ENCODE measurements at places on chromosomes 6 and 20. TPM values are rescaled to one million over a fixed set of nuclear protein-coding genes. Genes with fewer than 3 reads are reported as not detected.

- no peak for DNase-seq
- no peaks in the 10 kb centered on the region for H3K36me3 ChIP-seq
- H3K27ac ChIP-seq, result no peak overlapping the region
- H3K27me3 ChIP-seq, result no peaks in the 10 kb centered on the region
Measured at GRCh38 chr20:22404419-22405170, 179.8 kb downstream of the FOXA2 start.

Gene HLA-DOB
- total RNA-seq, result 6.1 TPM

GRCh38 chr6:140858381-140858971 lies 1274.2 kb upstream of the GJE1 start:
- H3K36me3 ChIP-seq, result no peaks in the 10 kb centered on the region
- H3K27me3 ChIP-seq, result no peaks in the 10 kb centered on the region
- H3K27ac ChIP-seq, result no peak overlapping the region

Gene TCP11
- 0.50 TPM for total RNA-seq

- no peak for DNase-seq
- no peaks in the 10 kb centered on the region for H3K4me1 ChIP-seq
- no peaks in the 10 kb centered on the region for H3K27me3 ChIP-seq
- no peak overlapping the region for H3K4me3 ChIP-seq
- H3K36me3 ChIP-seq, result no peaks in the 10 kb centered on the region
Measured at GRCh38 chr6:133467982-133468380, 226.8 kb downstream of the EYA4 start.

DNA sequence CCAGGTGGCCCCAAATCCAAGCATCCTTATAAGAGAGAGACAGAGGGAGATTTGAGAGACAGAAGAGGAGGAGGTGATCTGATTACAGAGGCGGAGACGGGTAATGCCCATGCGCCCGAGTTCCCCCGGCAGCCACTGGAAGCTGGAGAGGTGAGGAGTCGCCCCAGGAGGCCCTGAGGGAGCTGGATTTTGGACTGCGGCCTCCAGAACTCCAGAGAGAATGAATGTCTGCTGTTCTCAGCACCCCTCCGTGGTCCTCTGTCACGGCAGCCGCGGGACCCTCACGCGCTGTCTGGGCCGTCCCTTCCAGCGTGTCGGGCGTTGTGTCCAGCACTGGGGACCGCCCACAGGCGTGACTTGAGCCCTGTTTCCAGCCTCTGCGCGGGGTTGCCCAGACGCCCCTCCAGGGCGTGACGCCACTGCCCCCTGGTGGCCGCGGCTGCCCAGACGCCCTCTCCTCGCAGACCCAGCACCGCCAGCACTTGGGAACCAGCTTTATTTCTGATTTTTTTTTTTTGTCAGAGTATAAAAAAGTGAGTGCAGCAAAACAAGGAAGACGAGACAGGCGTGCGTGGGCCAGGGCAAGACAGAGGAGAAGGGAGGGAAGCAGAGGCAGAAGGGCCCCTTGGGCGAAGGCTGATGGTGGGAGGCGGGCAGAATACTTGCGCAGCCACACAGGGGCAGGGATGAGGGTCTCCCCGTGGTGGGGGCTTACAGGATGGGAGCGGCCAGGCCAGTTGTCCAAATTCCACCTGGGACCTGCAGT lies 4.1 kb upstream of the ZNF512B start:
- peak overlapping the region; percentile 16 for H3K4me3 ChIP-seq
- no peaks in the 10 kb centered on the region for H3K27me3 ChIP-seq
- DNase-seq, result peak; percentile 95
- no peaks in the 10 kb centered on the region for H3K4me1 ChIP-seq
- H3K27ac ChIP-seq, result no peak overlapping the region
- H3K36me3 ChIP-seq, result peaks cover 3% of the 10 kb centered on the region

Gene SPTLC3
- 65.9 TPM for total RNA-seq

GRCh38 chr6:4308364-4308763 lies 173.0 kb upstream of the ECI2 start:
- no peaks in the 10 kb centered on the region for H3K36me3 ChIP-seq
- DNase-seq, result no peak
- H3K27ac ChIP-seq, result no peak overlapping the region
- H3K27me3 ChIP-seq, result no peaks in the 10 kb centered on the region

Gene RCAN2
- total RNA-seq, result 25.7 TPM

DNA sequence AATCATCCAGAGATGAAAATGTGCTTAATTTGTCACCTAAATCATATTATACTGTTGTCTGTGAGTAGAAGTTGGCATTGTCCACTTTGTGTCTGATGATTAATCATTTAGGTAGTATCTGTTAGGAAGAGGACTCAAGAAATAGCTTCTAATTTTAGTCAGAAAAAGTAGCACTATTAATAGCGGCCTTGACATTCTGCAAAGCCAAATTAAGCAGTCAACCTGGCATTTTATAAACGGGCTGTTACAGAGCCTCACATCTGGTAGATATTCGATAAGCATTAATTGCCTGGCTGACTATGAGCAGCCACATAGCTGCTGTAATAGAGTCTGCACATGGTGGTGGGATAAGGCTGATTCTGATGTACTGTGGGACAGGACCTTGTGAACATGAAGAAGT lies 99.5 kb downstream of the KLHL32 start:
- H3K36me3 ChIP-seq, result no peaks in the 10 kb centered on the region
- H3K4me1 ChIP-seq, result no peaks in the 10 kb centered on the region
- H3K27ac ChIP-seq, result no peak overlapping the region
- no peak overlapping the region for H3K4me3 ChIP-seq

All from kidney (tissue), 22 donors.